ENCODE measurements at places on chromosomes 1 and 21. TPM values are rescaled to one million over a fixed set of nuclear protein-coding genes. Genes with fewer than 3 reads are reported as not detected.

GRCh38 chr21:29504751-29505321 lies 206.1 kb downstream of the BACH1 start:
- no peak overlapping the region for H3K4me3 ChIP-seq
- DNase-seq = no peak
- peaks cover 3% of the 10 kb centered on the region for H3K36me3 ChIP-seq
- no peak overlapping the region for H3K27ac ChIP-seq

DNA sequence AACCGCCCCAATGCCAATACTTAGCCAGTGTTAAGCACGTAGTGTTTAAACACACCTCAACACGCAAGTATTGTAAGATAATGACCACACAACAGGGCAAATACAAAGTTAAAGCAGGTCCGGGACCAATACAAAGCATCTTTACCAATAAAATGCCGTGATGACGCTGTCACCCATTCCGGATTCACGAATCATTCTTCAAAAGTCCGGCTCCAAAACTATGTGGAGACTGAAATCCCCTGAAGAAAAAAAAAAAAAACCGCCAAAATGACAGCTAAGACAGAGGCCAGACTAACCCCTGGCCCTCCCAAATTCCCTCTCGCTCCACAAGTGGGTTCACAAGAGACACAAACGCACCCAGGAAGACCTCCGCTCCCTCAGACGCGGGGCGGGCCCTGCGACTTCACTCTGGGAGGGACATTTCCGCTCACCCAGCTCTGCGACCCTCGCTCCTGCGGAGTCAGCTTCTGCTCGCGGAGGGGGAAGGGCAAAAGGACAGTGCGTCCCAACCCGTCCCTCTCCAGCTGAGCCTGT lies 625 bp upstream of the DARS2 start:
- H3K27me3 ChIP-seq = no peaks in the 10 kb centered on the region
- H3K4me3 ChIP-seq = peak overlapping the region; percentile 97
- H3K27ac ChIP-seq = peak overlapping the region; percentile 100
- no peaks in the 10 kb centered on the region for H3K36me3 ChIP-seq
- no peak for DNase-seq
- peaks cover 49% of the 10 kb centered on the region for H3K4me1 ChIP-seq

Gene MAD2L2
- total RNA-seq = 50.1 TPM

DNA sequence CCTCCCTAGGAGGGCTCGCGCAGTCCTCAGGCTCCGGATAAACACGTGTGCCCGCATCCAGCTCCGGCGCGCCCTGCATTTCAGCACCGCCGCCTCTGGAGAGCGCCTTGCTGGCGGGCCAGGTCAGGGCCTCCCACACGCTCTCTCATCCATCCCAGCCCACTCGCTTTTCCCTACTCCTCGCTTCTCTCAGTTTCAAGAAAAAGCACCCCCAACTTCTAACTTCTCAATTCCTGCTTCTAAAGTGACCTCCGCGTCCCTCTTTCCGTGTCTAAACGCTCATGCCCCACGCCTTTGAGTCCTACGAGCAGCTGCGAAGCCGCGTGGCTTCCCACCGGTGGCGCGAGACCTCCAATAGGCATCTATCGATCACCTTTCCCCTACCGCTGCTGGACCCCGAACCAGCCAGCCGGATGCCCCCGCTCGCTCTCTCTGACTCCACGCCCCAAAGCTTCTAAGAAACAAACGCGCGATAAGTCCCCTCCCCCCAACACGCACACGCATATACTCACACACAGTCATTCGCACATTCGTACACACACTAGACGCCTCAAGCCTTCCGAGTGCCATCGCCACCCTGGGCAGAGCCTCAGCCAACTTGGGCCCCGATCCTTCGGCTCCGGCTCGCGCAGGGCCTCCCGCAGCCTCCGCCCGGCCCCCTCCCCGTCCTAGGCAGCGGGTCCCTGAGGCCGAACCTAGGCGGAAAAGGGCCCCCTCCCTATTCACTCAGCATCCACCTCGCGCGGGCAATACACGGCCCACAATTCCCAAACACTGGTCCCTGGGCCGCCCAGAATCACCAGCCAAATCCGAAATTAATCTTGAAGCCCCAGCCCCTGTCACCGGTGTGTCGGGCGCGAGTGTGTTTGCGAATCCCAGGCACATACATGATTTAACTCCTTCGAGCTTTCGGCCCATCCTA lies 1.1 kb downstream of the NMNAT2 start:
- H3K36me3 ChIP-seq = no peaks in the 10 kb centered on the region
- peak overlapping the region; percentile 74 for H3K4me3 ChIP-seq
- peaks cover 22% of the 10 kb centered on the region for H3K4me1 ChIP-seq
- DNase-seq = peak; percentile 89

DNA sequence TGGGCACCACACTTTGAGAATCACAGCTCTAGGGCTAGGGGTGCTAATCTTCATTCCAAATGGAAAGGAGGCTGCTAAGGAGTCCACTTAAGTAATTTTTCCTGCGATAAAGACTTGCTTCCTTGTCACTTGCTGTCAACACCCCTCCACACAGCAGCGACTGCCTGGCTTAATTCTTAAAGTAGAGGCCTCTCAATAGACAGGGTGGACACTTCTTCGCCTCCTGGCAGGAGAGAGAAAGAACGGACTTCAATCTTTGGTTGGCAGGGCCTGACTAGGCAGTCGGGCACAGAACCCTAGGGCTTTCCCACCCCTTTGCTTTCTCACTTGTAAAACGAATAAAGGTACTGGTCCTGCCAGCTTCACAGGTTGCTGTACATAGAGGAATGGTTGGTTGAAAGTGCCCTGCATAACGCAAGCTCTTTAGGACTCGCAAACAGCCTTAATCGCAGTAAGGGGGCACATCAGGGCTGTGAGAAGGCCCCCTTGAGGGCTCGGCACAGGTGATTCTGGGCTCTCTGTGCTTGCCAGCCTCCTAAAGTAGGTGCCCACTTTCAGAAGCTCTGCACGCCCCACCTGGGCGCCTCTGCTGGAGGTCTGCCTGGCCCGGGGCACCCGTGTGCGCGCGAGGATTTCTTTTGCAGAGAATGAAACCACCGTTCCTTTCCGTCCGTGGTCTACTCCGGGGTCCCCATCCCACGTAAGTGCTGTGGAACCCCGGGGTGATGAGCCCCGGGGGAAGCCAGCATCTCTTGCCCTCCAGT lies 47.6 kb upstream of the CD34 start:
- no peaks in the 10 kb centered on the region for H3K27me3 ChIP-seq
- H3K27ac ChIP-seq = no peak overlapping the region
- no peaks in the 10 kb centered on the region for H3K36me3 ChIP-seq
- no peak for DNase-seq

DNA sequence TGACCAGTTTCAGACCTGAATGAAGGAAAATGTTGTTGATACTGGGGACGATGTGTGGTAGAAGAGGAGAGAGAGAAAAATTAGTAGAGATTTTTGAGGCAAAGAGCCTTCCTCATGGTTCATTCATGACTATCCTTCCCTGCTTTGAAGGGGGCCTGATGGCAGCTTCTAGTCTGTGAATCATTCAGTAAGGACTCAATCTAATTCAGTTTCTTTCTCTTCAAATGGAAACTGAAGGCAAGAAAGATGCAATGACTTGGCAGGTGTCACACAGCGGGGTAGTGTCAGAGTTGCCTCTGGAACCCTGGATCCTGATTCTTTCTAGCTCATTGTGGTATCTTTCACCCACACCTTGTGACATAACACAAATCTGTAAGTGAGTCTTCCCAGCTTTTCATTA lies 14.9 kb upstream of the CD5L start:
- H3K36me3 ChIP-seq = no peaks in the 10 kb centered on the region
- no peak overlapping the region for H3K27ac ChIP-seq
- H3K4me3 ChIP-seq = no peak overlapping the region
- DNase-seq = no peak
- H3K4me1 ChIP-seq = no peaks in the 10 kb centered on the region

- H3K27ac ChIP-seq = no peak overlapping the region
- no peaks in the 10 kb centered on the region for H3K36me3 ChIP-seq
- no peak overlapping the region for H3K4me3 ChIP-seq
Observed at GRCh38 chr1:74474585-74474984, 37.8 kb downstream of the LRRC53 start.

DNA sequence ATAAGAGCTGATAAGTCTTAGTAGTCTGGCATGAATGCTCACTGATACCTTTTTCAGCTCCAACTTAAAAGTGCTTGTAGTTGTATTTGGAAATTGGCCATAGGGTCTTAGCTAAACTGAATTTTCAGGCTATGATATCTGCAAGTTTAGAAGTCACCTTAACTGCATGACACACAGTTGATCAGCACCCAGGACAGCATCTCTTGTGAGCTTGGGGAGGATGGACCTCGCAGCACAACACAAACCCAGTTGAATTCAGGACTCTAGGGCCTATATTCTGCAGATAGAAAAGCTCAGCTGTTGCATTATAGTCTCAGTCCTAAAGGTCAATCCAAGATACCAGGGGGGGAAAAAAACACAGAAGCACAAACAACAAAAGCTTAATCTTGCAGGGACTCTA lies 394.3 kb downstream of the KCNH1 start:
- no peaks in the 10 kb centered on the region for H3K36me3 ChIP-seq
- H3K4me3 ChIP-seq = no peak overlapping the region
- no peak for DNase-seq
- H3K4me1 ChIP-seq = no peaks in the 10 kb centered on the region

- H3K27ac ChIP-seq = no peak overlapping the region
- H3K4me1 ChIP-seq = peaks cover 28% of the 10 kb centered on the region
- H3K36me3 ChIP-seq = no peaks in the 10 kb centered on the region
- peaks cover 74% of the 10 kb centered on the region for H3K27me3 ChIP-seq
- no peak overlapping the region for H3K4me3 ChIP-seq
Observed at GRCh38 chr1:119004129-119004527, 16.0 kb upstream of the TBX15 start.

DNA sequence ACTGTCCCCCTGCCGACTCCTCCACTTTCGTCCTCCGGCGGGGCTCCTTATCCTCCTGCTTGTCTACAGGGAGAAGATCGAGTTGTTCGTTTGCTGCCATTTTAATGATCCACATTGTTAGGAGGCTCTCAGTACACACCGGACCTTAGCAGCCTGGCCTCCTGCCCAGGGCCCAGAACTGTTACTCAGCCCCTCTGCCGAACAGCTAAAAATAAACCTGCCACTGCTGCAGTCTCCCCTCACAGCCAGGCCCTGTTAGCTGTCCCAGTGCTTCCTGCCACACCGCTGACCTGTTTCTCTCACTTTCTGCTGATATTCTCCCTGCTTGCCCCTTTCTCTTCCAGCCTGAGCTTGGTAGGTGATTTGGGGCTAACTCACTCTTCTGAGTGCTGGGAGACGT lies 8.3 kb downstream of the MAPKAPK2 start:
- peak overlapping the region; percentile 42 for H3K4me3 ChIP-seq
- peaks cover 67% of the 10 kb centered on the region for H3K4me1 ChIP-seq
- no peaks in the 10 kb centered on the region for H3K27me3 ChIP-seq

GRCh38 chr1:183267646-183268431 lies 81.8 kb downstream of the LAMC2 start:
- H3K4me3 ChIP-seq = no peak overlapping the region
- H3K4me1 ChIP-seq = peaks cover 41% of the 10 kb centered on the region
- peak overlapping the region; percentile 23 for H3K27ac ChIP-seq
- no peak for DNase-seq

GRCh38 chr1:31764312-31765040 lies at the start of gene ADGRB2:
Gene ADGRB2, minus strand, starts transcription at chr1:31764340. Its CDS starts 7,119 bp downstream, at chr1:31757221.
- peak within 1 kb of the TSS; percentile 74 for H3K4me3 ChIP-seq
- H3K36me3 ChIP-seq = no peaks in the 10 kb centered on the region
- no peak within 1 kb of the TSS for H3K27ac ChIP-seq
- no peak for DNase-seq
- peaks cover 4% of the 10 kb centered on the region for H3K27me3 ChIP-seq

DNA sequence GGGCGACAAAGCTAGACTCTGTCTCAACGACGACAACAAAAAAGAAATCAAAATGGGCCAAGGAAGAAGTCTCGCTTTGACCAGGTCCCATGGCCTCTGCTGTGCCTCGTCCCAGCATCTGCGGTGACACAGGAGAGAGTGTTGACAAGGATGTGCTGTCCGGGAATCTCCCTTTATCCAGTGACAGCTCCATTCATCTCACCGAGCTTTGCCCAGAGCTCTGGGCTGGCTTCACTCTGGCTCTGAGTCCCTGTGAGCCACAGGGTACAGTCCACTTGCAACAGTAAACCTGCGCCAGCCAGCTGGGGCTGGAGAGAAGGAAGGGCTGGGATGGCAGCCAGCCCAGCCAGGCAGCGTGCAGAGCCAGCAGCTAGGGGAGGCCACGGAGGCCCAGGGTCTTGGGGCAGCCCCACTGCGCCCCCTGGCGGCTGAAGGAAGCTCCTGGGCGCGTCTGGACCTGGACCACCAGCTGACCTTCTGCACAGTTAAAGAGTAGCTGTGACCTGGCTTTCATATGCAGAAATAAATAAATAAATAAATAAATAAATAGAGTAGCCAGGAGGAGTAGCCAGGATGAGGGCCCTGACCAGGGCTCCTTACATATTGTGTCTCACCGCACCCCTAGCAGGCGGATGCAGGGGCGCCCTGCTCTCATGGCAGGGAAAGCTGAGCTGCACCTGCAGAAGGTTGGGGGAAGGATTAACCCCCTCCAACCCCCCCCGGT lies 29.7 kb downstream of the ENO1 start:
- no peak overlapping the region for H3K4me3 ChIP-seq
- H3K36me3 ChIP-seq = no peaks in the 10 kb centered on the region
- H3K27me3 ChIP-seq = no peaks in the 10 kb centered on the region
- H3K27ac ChIP-seq = peak overlapping the region; percentile 78

Gene PTAFR
- 0.08 TPM for total RNA-seq

GRCh38 chr1:71094913-71095312 lies 14.1 kb upstream of the ZRANB2 start:
- no peak for DNase-seq
- no peaks in the 10 kb centered on the region for H3K36me3 ChIP-seq
- peaks cover 11% of the 10 kb centered on the region for H3K4me1 ChIP-seq

DNA sequence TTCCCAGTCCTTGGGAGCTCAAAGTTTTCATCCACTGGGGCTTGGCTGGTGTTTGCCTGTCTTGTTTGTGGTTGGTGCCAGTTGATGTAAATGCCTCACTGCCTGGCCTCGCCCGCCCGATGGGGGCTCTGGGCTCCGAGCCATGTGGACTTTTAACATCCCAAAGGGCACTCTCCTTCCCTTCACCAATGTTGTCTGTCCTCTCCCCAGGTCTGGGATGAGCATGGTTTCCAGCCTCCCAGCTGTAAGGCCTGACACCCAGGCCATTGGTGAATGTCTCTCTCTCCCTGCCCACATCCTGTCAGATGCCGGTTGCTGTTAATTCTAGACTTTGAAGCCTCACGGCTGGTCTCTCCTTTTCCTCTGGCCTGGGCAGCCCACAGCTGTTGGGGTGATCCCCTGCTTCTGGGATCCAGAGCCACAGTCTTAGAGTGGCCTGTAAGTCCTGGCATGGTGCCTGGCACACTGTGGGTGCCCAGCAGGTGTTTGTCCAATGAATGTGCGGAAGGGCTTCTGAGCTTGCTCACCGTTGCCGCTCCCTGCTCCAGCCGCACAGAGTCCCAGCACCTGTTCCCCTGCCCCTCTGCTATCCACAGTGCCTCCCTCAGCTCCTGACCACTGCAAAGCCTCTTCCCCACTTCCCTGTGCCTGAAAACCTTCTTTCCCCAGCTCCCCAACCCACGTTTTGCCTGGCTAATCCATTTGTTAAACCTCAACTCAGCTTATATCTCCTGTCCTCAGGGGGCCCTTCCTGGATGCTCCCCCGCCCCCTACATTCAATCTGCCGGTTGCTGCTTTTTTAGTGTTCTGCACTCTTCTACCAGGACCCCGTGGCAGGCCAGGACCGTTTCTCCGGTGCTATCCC lies 3.3 kb upstream of the C1orf174 start:
- no peak for DNase-seq
- H3K27me3 ChIP-seq = no peaks in the 10 kb centered on the region
- H3K4me1 ChIP-seq = peaks cover 12% of the 10 kb centered on the region
- peaks cover 3% of the 10 kb centered on the region for H3K36me3 ChIP-seq
- H3K4me3 ChIP-seq = no peak overlapping the region

- H3K27ac ChIP-seq = no peak overlapping the region
- no peak overlapping the region for H3K4me3 ChIP-seq
- H3K4me1 ChIP-seq = no peaks in the 10 kb centered on the region
- H3K27me3 ChIP-seq = no peaks in the 10 kb centered on the region
Observed at GRCh38 chr1:186050360-186050759, 316.2 kb downstream of the HMCN1 start.

Measured in osteocyte (in vitro differentiated cells).